ENCODE measurements at places on chromosomes 7 and 10. TPM values are rescaled to one million over a fixed set of nuclear protein-coding genes. Genes with fewer than 3 reads are reported as not detected.

DNA sequence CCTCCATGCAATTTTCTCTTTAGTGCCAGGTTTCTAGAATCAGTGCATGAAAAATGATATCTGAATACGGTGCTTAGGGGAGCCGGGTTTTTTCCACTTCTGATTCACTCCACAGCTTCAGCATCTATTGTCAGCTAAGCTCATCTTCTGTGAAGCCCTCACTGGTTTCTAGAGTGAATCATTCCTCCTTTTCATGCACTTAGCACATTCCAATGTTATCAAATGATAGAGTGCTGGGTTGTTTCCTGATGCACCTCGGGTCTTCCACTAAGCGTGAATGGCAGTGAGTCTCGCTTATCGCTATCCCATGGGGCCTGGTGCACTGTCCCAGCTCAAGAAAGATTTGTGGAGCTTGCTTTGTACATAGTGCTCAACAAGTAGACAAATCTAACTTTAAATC is 170.9 kb upstream of the RHEB start:
- H3K27me3 ChIP-seq = no peaks in the 10 kb centered on the region
- no peak for DNase-seq
- no peaks in the 10 kb centered on the region for H3K4me1 ChIP-seq
- no peaks in the 10 kb centered on the region for H3K36me3 ChIP-seq

GRCh38 chr10:132898391-132899053 is 43.8 kb downstream of the CFAP46 start:
- H3K36me3 ChIP-seq = peaks cover 21% of the 10 kb centered on the region
- H3K4me1 ChIP-seq = no peaks in the 10 kb centered on the region
- peak; percentile 13 for DNase-seq
- H3K27me3 ChIP-seq = peaks cover 2% of the 10 kb centered on the region
- H3K4me3 ChIP-seq = no peak overlapping the region
- no peak overlapping the region for H3K27ac ChIP-seq

DNA sequence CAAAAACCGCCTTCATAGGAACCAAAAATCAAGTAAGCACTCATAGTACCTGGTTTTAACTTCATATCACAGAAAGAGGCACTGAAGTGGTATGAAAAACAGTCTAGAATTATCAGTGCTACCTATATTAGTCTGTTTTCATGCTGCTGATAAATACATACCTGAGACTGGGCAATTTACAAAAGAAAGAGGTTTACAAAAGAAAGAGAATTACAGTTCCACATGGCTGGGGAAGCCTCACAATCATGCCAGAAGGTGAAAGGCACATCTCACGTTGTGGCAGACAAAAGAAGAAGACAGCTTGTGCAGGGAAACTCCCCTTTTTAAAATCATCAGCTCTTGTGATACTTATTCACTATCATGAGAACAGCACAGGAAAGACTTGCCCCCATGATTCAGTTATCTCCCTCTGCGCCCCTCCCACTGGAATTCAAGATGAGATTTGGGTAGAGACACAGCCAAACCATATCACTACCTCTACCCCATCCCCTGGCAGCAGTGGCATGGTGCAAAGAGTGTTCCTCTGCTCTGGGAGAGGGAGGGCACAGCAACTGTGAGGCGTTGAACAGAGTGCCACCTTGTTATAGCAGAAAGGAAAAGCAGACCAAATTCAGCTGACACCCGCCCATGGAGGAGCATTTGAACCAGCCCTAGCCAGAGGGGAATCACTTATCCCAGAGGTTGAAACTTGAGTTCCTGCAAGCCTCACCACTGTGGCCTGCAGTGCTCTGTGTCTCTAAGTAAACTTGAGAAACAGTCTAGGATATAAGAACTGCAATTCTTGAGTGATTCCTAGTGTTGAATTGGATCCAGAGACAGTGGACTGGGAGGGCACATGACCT is 61.9 kb upstream of the PTPRZ1 start:
- H3K4me3 ChIP-seq = no peak overlapping the region
- H3K27ac ChIP-seq = no peak overlapping the region
- peaks cover 4% of the 10 kb centered on the region for H3K36me3 ChIP-seq

DNA sequence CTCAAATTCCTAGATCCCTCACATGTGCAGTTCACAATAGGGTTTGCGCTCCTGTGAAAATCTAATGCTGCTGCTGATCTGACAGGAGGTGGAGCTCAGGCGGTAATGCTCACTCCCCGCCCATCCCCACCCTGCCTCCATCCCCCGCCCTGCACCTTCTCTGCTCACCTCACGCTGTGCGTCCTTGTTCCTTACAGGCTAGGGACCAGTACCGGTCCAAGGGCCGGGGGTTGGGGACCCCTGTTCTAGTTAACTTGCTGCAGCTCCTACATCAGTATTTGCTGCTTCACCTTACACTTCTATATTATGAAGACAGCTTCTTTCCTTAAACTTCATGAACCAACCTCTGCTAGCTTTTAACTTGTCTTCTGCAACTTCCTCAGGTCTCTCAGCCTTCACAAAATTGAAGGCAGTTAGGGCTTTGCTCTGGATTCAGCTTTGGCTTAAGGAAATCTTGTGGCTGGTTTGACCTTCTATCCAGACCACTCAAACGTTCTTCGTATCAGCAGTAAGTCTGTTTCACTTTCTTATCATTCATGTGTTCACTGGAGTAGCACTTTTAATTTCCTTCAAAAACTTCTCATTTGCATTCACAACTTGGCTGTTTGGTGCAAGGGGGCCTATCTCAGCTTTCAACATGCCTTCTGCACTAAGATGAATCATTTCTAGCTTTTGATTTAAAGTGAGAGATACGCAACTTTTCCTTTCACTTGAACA is 1.7 kb upstream of the TNKS2 start:
- H3K27ac ChIP-seq = peak overlapping the region; percentile 41
- H3K36me3 ChIP-seq = peaks cover 5% of the 10 kb centered on the region
- no peaks in the 10 kb centered on the region for H3K27me3 ChIP-seq
- H3K4me3 ChIP-seq = peak overlapping the region; percentile 95
- H3K4me1 ChIP-seq = peaks cover 26% of the 10 kb centered on the region
- DNase-seq = peak; percentile 23

- no peak for DNase-seq
- no peak overlapping the region for H3K27ac ChIP-seq
- H3K36me3 ChIP-seq = peaks cover 4% of the 10 kb centered on the region
These were observed 8.2 kb upstream of the MPP7 start for GRCh38 chr10:28311104-28311503.

GRCh38 chr7:133662830-133663229 is 410.0 kb downstream of the EXOC4 start:
- no peak overlapping the region for H3K4me3 ChIP-seq
- H3K36me3 ChIP-seq = no peaks in the 10 kb centered on the region
- no peaks in the 10 kb centered on the region for H3K27me3 ChIP-seq
- peaks cover 6% of the 10 kb centered on the region for H3K4me1 ChIP-seq

The ANKRD22 gene
- not detected for total RNA-seq

The GHRHR gene
- not detected for total RNA-seq

The GALNT17 gene
- total RNA-seq = 42.0 TPM

Data from glutamatergic neuron (in vitro differentiated cells).